ENCODE measurements at places on chromosomes 3 and 15.

- DNase-seq: no peak
Measured at GRCh38 chr15:96041982-96042733, 288.3 kb upstream of the NR2F2 start.

DNA sequence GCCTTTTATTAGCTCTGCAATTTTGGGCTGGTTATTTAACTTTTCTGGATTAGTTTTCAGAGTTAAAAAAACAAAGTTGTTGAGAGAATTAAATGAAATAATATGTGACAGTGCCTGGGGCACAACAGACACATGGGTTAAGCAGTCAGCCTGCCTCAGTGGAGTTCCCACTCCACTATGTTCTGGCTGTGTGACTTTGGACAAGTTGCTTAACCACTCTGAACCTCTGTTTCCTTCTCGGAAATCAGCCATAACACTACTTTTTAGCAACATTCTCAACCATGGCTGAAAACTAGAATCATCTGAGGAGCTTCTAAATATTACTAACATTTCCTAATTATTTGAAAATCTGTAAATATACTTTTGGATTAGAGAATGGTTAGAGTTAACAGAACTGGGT, 56.5 kb upstream of the SLC6A11 start:
- DNase-seq: no peak

GRCh38 chr3:184601576-184602371, 40.2 kb downstream of the EPHB3 start:
- no peak for DNase-seq

DNA sequence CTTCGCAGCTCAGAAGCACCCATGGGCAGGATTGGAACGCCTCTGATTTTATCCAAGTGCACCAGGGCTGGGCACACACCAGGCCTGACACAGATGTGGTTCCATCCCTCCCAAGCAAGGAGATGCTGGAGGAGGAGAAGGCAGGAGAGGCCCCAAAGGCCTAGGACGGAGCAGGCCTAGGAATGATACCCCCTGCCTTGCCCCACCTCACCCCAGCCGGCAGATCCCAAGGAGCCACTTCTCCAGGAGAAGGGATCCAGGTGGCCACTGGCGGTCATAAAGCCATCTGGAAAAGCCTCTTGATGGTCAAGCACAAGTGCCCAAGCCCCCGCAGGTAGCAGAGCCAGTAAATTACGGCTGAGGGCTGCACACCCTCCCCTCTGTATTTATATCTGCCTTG, 211.8 kb downstream of the TBC1D2B start:
- peak; percentile 14 for DNase-seq

- DNase-seq: no peak
Measured at GRCh38 chr15:33994005-33994615, 25.8 kb downstream of the CHRM5 start.

- DNase-seq: no peak
Measured at GRCh38 chr15:98150536-98150935, 190.0 kb downstream of the ARRDC4 start.

DNA sequence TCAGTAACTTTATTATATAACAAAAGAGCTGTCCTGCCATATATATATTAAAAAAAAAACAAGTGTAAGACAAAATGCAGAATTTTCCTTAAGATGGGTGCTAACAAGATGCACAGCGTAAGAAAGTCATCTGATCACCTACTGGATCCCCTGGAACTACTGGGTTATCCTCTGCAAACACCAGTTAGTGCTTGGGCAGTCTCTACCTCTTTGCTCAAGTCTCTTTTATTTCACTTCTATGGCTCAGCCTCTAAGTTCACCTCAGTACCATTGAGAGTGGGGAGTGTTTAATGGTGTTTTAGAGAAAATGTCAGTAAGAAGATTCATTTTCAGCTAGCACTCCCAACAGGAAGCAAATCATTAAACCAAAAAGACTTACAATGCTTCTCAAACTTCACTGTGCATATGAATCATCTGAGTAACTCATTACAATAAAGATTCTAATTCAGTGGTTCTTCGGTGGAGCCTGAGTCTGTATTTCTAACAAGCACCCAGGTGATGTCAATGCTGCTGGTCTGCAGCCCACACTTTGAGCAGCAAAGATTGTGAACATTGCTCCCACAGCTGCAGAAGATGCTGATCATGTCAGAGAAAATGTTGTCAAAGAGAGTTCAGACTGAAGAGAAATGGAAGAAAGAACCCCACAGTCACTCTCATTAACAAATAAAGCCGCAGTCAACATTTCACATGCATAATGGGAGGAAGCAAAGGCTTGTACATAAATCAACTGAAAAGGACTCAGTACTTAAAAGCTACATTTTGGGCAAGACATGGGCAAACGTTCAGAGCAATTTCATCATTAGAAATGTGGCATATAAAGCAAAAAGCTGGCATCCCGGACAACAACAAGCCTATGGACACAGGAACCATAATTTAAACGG, 227.1 kb upstream of the ATP11B start:
- DNase-seq: no peak

DNA sequence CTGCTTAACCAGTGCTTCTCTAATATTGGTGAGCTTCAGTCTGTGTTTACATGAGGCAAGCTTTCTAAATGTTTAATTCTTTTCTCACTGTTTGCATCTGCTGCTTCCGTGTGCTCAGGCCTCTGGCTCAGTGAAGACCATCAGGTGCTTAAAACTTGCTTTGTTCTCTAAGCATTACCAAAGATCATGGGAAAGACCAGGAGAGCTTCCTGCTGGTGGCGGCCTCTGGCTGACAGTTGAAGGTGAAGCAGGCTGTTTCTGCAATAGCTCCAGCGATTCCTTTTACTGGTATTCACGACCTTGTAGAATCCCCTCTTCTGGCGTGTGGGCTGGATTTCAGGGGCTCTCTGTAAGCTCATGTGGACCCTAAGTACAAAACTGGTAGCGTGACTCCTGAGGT, 45.1 kb downstream of the EDEM1 start:
- DNase-seq: no peak

- DNase-seq: no peak
Measured at GRCh38 chr15:38255690-38256089, 3.1 kb downstream of the SPRED1 start.

DNA sequence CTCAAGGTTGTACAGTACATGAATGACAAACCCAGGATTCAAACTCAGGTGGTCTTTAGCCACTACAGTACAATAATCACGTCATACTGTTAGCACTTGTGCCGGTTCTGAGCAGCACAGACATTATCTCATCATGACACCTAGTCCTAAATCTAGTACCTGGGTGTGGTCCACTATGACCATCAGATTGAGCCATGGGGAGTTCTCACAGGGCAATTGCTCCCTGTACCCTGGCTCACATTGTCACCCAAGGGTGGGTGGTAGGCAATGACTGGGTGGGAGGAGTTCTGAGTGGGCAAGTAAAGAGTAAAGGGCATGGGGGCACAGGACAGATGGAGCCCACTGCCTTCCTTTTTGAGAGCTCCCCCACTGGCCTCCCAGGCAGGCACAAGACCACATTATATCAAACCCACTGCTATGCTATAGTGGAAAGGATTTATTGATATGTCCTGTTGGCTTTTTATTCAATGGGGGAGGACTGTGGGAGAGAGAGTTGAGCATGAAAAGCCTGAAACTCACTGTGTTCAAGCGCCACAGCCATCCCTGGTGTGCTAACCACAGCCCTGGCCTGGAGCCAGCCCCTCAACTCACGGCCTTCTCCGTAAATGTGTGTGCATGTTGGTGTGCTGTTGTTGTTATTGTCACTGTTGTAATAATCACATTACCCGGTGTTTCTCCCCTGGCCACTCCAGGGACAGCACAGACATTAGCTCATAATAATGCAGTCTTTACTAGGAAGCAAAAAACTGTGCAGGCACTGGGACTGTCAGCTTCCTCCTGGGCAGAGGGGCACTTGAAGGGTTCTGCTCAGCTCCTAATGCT, 27.3 kb downstream of the ADCY5 start:
- no peak for DNase-seq

GRCh38 chr3:39103324-39103693, 4.1 kb downstream of the GORASP1 start:
- DNase-seq: no peak

- no peak for DNase-seq
Measured at GRCh38 chr15:40785814-40786213, 16.0 kb downstream of the C15orf62 start.

GRCh38 chr3:54193093-54193492, 70.7 kb downstream of the CACNA2D3 start:
- DNase-seq: no peak

DNA sequence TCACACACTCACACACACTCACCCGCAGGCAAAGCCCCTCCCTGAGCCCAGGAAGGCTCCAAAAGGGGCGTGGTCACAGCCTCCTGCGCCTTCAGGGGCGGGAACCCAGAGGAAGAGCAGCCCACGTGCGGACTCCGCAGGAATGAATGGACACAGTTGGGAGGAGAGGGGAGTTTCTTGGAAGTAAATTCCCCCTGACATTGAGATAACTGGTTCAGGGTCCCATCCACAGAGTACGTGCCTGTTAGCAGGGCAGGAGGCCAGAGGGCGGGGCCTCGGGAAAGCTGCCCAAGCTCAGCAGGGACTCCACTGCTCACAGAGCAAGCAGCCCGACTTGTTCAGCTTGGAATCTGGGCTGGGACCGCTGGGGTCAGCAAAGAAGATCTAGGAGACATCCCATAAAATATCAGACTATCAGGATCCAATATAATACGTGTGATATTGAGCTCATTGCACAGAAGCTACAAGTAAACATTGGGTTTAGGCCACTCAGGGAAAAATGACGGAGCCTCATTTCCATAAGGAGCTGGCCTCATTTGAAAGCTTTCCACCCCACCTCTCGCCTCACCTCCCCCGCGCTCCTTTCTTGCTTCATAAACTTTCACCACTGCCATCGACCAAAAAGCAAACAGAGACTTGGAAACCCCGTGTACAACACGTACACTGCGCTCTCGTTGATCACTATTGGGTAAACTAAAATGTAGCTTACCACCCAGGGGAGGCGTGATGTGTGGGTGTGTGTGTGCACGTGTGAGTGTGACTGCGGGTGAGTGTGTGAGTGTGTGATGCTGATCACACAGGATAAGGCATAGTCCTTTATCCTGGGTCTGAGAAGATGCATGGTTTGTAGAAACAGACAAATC, 36.0 kb downstream of the TM2D3 start:
- DNase-seq: no peak

GRCh38 chr3:41199866-41200668, 762 bp downstream of the CTNNB1 start:
- no peak for DNase-seq

DNA sequence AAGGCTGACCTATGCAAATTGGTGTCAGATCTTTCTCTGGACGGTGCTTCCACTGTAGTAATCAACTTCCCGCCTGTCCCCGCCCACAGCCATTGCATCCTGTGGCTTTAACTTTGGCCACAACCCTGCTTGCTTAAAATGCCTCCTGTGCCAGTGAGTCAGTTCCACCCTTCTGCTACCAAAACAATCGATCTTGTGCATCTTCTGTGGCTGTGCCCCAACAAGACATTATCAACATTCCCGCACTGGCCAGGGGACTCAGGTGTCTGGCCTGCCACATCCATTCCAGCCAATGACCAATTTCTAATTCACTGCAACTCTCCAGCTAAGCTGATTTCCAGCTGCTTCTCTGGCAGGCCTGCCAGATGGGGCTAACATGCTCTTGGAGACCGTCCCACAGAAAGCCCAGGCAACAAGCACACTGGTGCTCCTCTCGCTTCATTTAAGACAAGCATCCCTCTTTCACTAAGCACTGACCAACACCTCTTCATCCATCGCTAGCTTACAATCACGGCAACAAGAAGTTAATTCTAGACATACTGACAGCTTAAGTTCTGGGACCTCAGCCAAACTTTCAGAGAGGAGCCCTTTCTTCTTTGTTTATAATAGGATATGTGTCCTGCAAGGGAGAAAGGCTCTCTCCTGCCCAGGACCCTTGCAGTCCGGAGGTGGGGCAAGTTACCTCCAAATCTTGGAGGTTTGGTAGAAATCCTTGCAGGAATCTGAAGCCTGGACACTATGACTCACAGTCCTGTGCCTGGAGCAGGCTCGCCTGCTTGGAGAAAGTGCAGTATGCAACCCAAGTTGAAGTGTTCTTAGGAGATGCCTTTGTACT, 6.7 kb downstream of the CA12 start:
- no peak for DNase-seq

DNA sequence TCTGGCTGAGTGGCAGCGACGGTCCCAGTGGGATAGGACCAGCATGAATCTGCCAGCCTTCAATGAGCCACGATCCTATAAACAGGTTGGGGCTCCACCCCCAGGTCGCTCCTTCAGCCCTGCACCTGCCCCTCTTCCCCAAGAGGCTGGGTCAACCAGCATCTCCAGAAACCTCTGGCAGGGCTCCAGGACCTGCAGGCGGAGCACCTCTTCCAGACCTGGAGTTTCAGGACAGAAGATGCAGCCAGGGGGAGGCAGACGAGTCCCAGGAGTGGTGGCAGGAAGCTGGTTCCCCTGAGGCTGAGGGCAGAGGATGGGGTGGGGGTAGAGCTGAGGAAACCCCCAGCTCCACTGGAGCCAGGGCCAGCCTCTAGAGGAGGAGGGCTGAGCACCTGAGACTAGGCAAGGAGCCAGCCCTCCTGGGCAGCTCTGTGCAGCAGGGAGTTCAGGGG, at the start of gene PLA2G4D:
PLA2G4D (minus strand) TSS at position 51 of the 452 bp plus-strand sequence. CDS start 103 bp downstream, outside the sequence.
- no peak for DNase-seq

GRCh38 chr3:171809611-171809860, 747 bp downstream of the PLD1 start:
- DNase-seq: no peak

GRCh38 chr3:143016321-143016972, 15.1 kb downstream of the U2SURP start:
- DNase-seq: no peak

DNA sequence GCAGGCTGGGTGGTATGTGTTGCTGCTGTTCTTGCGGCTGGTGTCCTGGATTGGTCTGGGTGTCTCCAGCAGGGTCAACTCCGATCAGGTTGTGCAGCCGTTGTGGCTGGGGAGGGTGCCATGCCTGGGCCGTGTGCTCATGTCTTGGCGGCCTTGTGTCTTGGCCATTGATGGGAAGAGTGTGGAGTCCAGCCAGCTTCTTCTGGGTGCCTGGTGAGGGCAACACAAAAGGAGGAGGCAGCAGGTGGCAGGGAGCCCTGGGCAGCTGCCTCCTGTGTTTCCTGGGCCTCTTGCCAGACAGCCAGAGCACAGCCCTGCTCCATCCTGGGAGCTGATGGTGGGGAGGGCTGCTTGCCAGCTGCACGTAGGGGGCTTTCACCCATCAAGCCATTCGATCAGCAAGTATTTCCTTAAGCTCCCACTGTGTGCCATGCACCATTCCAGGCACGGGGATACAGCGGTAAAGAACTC, 4.3 kb downstream of the CHAC1 start:
- DNase-seq: no peak

GRCh38 chr3:14988988-14989394, 41.6 kb downstream of the NR2C2 start:
- no peak for DNase-seq
